ENCODE measurements at places on chromosomes 1 and 21.

GRCh38 chr1:11417162-11417561, 61.8 kb upstream of the DISP3 start:
- no peak for DNase-seq

DNA sequence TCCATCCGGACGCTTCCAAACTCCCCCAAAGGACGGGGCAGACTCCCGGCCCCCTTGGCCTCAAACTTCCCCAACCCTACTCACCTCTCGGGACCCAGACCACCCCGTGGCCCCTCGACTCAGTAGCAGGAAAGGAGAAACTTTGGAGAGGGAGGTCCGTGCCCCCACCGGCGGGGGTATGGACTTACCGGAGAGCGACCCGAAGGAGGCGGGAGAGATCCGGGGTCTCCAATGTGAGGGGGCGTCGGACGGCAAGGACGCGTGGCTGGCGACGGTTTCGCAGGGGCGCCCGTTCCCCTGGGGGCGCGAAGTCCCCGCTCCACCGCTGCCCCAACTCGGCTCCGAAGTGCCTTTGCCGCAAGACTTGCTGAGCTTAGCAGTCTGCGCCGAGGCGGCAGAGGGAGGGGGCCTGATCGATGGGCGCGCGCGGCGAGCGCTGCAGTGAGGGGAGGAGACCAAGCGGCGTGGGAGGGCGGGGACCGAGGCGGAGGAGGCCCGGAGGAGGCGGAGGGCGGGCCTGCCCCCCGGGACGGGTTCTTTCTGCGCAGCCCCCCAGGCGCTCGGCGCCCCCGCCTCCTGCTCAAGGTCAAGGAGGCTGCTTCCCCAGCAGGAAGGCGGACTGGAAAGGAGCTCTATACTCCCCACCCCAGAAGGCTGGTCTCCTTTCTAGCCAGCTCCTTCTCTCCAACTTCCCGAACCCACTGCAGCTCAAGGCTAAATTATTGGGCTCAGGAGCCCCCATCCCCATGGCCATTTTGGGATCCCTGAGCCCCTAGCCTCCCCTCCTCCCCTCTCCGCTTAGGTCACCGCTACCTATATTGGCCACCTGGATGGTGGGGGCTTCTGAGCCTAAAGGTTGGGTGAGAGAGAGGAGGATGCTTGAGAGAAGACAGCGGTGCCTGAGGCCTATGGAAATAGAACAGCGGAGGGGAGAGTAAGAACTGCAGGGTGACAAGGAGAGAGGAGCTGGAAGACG, at the start of gene SYT2:
Gene SYT2, minus strand, starts transcription at position 385 of the 976 bp plus-strand sequence. CDS start 104,682 bp downstream, outside the sequence.
- no peak for DNase-seq

DNA sequence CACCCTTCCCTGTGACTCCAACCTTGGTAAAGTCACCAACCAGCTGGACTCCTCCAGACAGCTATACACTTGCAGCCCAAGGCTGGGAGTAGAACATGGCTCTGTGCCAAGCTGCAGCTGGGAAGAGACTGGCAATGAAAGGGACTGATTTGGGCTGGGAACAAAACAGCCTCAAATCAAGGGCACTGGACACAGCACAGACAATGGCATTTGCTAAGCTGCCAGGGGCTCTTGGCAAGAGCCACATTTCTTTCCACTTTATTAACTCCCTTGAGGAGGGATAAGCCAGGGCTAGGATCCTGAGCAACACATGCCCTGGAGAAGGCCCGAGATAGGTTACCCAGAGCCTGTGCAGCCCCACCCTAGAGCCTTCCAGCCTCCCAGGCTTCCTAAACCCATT, 12.0 kb downstream of the SYT11 start:
- no peak for DNase-seq

- no peak for DNase-seq
Measured at GRCh38 chr1:63674865-63675419, 81.7 kb downstream of the PGM1 start.

DNA sequence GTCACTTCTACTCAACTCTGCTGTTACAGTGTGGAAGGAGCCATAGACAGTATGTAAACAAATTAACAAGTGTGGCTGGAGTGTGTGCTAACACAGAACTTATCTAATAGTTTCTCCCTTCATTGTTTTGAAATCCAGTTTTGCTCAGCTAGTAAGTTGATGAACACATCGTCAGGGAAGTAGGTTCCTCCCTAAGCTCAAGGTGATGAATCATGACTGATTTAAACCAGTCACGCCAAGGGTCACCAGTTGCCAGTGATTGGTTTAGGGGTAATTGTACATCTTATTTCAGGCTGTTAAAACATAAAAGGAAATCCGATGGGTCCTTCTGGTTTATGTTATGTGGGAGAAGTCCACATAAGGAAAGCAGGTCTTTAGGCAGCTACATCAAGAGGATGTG, 97.0 kb upstream of the CHODL start:
- DNase-seq: no peak

DNA sequence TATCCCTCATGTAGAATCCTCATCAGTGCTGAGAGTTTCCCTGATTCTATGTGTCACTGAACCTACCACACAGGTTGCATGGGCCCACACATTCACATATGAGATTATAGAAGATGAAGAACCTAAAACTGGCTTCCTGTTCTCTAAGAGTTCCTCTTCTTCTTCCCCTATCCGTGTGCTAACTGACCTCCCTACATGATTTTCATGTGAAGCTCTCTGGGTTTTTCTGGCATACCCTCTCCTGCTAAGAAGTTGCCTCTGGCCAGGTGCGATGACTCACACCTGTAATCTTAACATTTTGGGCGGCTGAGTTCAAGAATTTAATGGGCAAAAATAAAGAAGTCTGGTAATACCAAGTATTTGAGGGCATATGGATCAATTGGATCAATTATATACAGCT, 5.5 kb upstream of the CD244 start:
- DNase-seq: no peak

- no peak for DNase-seq
Measured at GRCh38 chr1:234479310-234479559, 256 bp upstream of the TARBP1 start.

- no peak for DNase-seq
Measured at GRCh38 chr1:36137776-36138175, 11.5 kb downstream of the TRAPPC3 start.

- DNase-seq: peak; percentile 93
Measured at GRCh38 chr1:20787029-20787839, at the start of gene HP1BP3. Gene HP1BP3 (minus strand): TSS chr1:20787307. CDS start chr1:20780440, 6,867 bp downstream.

DNA sequence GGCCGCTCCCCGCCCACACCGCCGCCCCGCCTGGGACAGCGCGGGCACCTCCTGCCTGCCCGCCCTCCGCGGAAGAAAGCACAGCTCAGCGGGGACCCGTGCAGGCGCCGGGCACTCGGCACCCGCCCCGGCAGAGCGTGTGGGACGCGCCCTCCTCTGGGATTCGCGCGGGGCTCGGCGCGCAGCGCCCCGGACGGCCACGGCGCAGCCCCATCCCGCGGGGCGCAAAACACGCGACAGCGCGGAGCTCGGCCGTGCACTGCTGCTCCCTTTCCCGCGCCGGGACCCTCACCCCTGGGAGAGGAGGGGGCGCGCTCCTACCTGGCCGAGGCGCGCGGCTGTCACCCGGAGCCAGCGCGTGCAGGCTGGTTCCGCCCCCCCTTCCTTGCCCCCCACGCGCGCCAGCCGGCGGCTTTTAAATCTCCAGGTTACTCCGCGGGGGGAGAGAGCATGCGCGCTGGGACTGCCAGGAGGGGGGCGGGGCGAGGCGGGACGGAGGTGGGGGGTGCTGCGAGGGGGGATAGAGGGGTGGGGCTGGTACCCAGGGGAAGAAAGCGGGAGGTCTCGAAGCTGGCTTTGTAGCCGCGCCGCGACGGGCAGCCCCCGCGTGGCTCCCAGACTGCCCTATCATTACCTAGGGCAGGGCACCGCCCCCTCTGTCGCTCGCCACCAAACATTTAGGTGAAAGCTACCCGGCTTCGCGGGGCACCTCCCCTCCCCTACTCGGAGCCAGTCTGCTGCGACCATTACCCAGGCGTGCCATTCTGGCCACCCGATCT, at the start of gene SLC45A3:
Gene SLC45A3, minus strand, starts transcription at position 437 of the 779 bp plus-strand sequence. CDS start 15,853 bp downstream, outside the sequence.
- DNase-seq: peak; percentile 4

DNA sequence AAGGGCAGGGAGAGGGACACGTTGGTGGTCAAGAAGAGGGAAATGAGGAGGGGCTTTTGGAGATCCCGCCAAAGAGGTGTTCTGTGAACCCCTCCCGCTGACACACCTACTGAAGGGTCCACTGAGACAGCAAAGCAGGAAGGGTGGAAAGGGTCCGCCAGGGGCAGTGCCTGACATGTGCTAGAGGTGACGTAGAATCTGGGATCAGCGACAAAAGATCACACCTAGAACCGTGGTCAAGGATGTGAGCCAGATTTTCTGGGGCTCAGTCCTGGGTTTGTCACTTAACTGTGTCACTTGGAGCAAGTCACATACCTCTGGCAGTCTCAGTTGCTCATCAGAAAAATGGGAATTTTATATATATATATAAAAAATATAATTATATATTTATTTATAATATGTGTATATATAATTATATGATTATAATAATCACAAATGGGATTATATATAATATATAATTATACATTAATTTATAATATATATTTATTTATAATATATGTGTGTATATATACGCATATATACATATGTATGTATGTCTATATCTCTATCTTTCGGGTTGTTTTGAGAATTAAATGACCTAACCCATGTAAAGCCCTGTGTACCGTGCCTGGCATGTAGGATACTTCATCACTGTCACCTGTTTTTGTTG, 35.0 kb upstream of the ATP5PO start:
- no peak for DNase-seq

- no peak for DNase-seq
Measured at GRCh38 chr1:90100566-90100965, 105.7 kb downstream of the ZNF326 start.

DNA sequence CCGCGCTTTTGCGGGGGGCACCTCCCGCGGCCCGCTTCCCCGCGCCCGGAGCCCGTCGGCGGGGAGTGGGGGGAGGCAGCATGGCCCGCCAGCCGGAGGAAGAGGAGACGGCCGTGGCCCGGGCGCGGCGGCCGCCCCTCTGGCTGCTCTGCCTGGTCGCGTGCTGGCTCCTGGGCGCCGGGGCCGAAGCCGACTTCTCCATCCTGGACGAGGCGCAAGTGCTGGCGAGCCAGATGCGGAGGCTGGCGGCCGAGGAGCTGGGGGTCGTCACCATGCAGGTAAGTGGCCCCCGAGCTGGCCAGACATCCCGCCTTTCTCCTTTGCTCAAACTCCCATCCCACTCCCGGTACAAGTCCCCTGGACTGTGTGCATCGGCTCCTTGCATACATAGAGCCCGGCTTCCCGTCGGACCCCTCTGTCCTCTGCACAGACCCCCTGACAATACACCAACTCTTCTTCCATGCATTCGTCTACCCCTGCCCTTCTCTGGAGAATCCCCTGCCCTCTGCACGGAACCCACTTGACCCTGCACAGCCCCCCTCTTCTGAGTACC, 812 bp downstream of the CACHD1 start:
- DNase-seq: peak; percentile 14
